ENCODE measurements at places on chromosomes 6 and 20. TPM values are rescaled to one million over a fixed set of nuclear protein-coding genes. Genes with fewer than 3 reads are reported as not detected.

PEX3 gene
- total RNA-seq: 21.5 TPM

PDSS2 gene
- total RNA-seq: 5.2 TPM

C6orf132 gene
- total RNA-seq: 0.71 TPM

RBPJL gene
- not detected for total RNA-seq

C20orf202 gene
- total RNA-seq: 0.09 TPM

GRCh38 chr6:38459291-38459690, 180.4 kb downstream of the BTBD9 start:
- no peak for DNase-seq

DNA sequence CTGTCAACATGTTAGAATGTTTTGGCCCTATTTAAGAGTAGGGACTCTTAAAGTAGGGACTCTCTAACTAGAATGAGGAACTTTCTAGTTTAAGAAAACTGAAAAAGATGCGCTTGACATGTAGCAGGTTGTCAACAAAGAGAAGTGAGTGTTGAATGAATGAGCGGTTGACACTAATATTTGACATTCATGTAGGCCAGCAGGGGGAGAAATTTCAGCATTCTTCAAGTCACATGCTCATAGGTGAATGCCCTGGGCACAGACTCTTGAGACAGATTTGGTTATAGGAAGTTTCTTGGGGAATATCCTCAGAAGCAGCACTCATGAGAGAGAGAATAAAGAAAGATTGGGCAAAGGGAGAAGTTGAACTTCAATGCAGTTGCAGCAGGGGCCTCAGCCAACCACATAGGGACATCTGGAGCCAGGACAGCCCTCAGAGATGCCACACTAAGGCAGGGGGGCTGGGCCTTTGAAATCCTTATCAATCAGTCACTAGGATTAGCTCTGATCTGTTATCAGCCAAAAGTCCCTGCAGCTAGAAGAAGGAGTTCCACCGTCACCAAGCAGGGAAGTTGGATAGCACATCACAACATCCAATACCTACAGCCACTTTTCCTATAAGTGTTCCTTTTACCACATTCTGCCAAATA, 145.1 kb upstream of the FKBP1C start:
- DNase-seq: no peak

GRCh38 chr6:125163811-125164210, 10.2 kb downstream of the TPD52L1 start:
- no peak for DNase-seq

DNA sequence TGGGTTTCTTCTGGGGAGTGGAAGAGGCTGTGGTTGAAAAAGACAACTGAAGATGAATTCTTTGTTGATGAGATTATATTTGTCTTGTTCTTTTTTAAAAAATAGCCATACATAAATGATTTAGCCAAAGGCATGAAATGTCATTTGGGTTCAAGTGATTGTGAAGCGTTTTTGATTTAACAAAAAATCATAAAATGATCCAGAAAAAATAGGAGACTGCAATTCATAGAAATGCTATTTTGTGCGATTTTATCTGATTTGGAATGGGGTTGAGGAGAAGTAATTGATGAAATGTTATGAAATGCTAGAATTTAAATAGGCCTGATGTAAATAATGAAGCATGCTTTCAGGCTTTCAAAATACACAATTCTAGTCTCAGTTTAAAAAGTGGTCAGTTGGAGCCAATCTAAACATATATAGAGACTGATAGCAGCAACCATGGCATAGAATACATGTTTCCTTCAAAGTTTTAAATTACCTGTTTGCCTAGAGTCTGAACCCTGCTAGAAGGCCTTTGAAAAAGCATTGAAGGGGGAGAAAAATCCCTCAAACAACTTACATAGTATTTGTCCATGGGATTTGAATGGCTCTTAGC, 21.8 kb downstream of the PFDN4 start:
- no peak for DNase-seq

DNA sequence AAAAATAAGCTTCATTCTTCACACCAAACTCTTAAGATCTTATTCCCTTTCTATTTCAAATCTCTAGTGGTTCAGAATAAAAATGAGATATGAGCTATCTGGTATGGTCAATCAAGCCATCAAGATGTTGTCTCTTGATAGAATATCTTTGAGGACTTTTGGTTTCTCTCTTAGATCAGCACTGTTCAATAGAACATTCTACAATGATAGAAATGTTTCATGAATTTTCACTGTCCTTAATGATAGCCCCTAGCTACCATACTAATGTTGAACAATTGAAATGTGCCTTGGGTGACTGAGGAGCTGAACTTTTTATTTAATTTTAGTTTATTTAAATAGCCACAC, 24.1 kb upstream of the HINT3 start:
- DNase-seq: no peak

- DNase-seq: no peak
These were observed 24.5 kb upstream of the HLA-A start for GRCh38 chr6:29917857-29918256.

- no peak for DNase-seq
These were observed 27.0 kb downstream of the NUP153 start for GRCh38 chr6:17679726-17680125.

DNA sequence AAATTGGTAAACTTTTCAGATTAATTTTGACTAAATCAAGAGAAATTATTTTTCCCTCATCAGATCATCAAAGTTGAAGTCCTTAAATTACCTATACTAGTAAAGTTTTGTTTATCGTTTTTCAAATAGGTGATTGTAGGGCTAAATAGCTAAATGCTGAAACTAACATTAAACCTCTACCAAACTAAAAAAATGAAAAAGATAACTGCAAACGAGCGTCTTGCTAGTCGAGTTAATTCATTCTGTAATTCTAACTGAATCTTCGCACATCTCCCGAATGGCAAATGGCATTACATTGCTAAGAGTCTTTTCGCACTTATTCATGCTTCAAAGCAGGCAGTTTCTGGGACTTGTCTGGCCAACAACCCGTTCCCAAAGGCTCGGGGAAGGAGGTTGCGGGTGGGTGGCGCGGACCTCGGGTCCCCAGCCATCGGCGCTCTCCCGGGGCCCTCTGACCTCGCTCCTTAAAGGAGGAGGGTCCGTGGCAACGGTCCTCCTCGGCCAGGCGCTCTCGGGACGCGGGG, 43.8 kb downstream of the POPDC3 start:
- no peak for DNase-seq

DNA sequence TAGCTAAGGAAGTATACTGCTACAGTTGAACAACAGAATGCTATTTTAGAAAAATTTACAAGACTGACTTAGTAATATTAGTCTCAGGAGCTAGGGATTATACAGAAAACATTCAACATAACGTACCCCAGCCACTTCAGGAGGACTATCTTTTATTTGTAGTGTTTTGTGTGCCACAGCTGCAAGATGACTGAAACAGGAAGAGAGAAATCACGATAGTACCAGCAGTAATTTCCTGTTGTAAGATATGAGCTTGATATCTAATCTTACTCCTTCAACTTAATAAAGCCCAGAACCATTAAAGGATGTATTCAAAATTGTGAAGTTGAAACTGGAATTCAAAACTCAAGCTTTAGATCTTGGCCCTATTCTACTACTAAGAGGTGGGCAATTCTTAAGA, 42.1 kb downstream of the SLC35A1 start:
- no peak for DNase-seq

- no peak for DNase-seq
These were observed 45.2 kb upstream of the PAK5 start for GRCh38 chr20:9884061-9884460.

- no peak for DNase-seq
These were observed 210.1 kb upstream of the FUT9 start for GRCh38 chr6:95805699-95806098.

Data from thymus (tissue), 14 donors.